NCI-H510A (cell line): ENCODE measurements at places on chromosomes 3 and 15.

DNA sequence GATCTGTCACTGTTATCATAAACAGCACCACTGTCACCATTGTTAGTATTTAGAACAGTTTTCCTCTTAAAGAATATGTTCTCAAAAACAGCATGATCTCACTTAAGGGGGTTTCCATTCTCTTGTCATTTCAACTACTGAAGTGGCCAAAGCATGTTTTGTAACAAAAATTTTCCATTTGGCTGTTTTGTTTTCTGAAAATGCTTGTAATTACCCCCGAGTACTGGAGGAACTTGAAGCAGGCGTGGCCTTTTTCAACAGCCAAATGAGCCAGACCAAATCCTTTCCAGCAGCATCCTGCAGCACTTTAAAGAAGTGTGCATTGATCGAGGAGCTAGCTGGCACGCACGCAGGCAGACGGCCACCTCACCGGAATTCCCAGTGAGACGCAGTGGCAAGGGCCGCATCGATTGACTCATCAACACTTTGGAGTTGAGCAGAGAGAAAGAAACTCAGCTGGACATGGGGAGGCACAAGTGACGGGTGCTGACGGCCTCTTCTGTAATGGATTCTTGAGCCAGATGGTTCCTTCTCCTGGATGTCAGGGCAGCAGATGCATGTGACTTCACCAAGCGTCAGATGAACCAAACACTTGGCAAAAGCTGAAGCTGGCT is 234.3 kb upstream of the IGF1R start:
- DNase-seq = no peak

- DNase-seq = no peak
Observed at GRCh38 chr3:64055076-64055475, 31.8 kb upstream of the PSMD6 start.

- DNase-seq = peak; percentile 76
Observed at GRCh38 chr3:5426094-5426883, 238.8 kb downstream of the EDEM1 start.

- DNase-seq = no peak
Observed at GRCh38 chr15:85475711-85476110, 95.3 kb downstream of the AKAP13 start.

- no peak for DNase-seq
Observed at GRCh38 chr15:99619712-99620111, 53.9 kb downstream of the MEF2A start.

DNA sequence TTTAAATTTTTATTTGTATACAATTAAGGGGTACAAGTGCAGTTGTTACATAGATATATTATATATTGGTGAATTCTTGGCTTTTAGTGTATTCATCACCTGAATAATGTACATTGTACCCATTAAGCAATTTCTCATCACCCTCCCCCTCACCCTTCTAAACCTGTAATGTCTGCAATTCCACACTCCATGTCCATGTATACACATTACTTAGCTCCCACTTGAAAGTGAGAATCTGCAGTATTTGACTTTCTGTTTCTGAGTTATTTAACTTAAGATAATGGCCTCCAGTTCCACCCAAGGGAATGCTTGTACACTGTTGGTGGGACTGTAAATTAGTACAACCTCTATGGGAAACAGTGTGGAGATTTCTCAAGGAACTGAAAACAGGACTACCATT is 383.2 kb upstream of the KCNMB2 start:
- DNase-seq = no peak

DNA sequence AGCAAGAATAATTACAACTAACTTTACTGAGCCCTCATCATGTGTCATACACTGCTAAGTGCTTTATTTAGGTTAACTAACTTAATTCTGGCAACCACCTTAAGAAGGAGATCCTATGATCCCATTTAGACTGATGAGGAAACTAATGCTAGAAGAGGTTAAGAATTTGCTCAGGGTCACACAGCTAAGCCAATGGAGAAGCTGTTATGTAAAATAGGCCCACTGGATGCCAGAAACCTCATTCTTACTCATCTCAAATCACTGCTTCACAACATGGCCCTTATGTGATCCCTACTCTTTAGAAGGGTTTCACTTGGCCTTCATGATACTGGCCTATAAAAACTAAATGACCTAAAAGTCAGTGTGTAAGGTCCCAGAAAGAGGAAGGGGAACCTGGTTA is 41.2 kb downstream of the IMPG2 start:
- no peak for DNase-seq

- DNase-seq = no peak
Observed at GRCh38 chr3:149087208-149087607, 875 bp upstream of the HLTF start.

GRCh38 chr15:93417631-93418030 is 328.6 kb upstream of the RGMA start:
- DNase-seq = no peak

GRCh38 chr3:48428088-48428571 is 1.8 kb downstream of the PLXNB1 start:
- no peak for DNase-seq

DNA sequence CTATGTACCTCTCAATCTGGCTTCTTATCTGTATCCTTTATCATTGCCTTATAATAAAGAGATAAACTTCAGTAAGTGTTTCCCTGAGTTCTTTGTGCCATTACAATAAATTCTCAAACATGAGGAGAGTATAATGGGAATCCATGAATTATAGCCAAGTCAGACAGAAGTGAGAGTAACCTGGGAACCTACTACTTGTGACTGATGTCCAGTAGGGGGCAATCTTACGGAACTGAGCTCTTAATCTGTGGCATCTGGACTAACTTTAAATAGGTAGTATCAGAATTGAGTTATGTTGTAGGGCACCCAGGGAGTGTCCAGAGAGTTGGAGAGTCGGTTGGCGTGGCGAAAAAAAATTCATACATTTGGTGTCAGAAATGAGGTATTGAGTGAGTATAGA is 542.6 kb downstream of the ZBBX start:
- DNase-seq = no peak

- no peak for DNase-seq
Observed at GRCh38 chr3:11604139-11604892, 39.4 kb downstream of the VGLL4 start.
